ENCODE measurements at places on chromosomes 12 and 14.

- no peak for DNase-seq
Observed at GRCh38 chr12:50242751-50243191, 40.5 kb downstream of the LIMA1 start.

GRCh38 chr12:86521870-86522269, 265.7 kb upstream of the MGAT4C start:
- DNase-seq, result no peak

GRCh38 chr12:112017041-112017440, 3.8 kb downstream of the ERP29 start:
- DNase-seq, result no peak

- no peak for DNase-seq
Observed at GRCh38 chr14:34649344-34649743, 19.4 kb upstream of the SNX6 start.

- DNase-seq, result no peak
Observed at GRCh38 chr14:103122947-103123633, at the start of gene TNFAIP2. Gene TNFAIP2 (plus strand): TSS chr14:103123461. CDS start chr14:103126458, 2,997 bp downstream.

GRCh38 chr14:24084440-24084839, 9.7 kb upstream of the PCK2 start:
- no peak for DNase-seq

- no peak for DNase-seq
Observed at GRCh38 chr14:76597387-76597786, 163.9 kb upstream of the VASH1 start.

GRCh38 chr12:3897371-3897971, 24.3 kb upstream of the PARP11 start:
- no peak for DNase-seq

GRCh38 chr12:122139266-122139665, 34.8 kb downstream of the IL31 start:
- DNase-seq, result no peak

- no peak for DNase-seq
Observed at GRCh38 chr14:42307239-42307825, 700.7 kb downstream of the LRFN5 start.

- no peak for DNase-seq
Observed at GRCh38 chr12:22284871-22285270, 49.6 kb downstream of the ST8SIA1 start.

- no peak for DNase-seq
Observed at GRCh38 chr14:90405101-90405500, 8.3 kb downstream of the CALM1 start.

- no peak for DNase-seq
Observed at GRCh38 chr12:43338848-43339526, 213.0 kb downstream of the ADAMTS20 start.

- no peak for DNase-seq
Observed at GRCh38 chr12:26825459-26826016, 7.5 kb downstream of the ITPR2 start.

DNA sequence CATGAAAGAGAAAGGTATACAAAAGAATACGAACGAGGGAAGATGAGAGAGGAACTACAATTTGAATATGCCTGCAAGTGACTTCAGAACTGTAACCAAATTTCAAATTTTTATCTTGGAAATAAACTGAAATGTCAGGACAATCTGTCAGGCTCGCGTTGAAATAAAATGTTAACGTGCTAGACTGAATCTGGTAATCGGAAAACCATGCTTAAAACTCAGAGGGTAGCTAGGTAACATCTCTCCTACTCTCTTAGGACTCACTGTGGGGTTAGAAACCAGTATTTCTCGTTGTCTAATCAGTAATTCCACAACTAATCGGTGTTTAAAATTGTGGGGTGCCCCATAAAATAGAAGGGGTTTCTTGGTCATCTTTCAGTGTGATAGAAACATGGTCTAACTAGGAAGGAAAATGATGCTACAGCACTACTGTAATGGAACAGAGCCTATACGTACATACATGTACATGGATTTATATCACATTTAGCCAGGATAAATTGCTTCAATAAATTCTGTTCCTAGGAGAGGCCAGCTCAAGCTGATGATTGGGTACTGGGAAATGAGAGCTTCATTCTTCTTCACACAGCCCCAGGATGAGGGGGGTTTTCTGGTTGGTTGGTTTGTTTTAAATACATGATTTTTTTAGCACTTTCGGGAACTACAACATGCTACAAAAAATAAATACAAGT, 23.9 kb downstream of the ATF7 start:
- DNase-seq, result no peak

DNA sequence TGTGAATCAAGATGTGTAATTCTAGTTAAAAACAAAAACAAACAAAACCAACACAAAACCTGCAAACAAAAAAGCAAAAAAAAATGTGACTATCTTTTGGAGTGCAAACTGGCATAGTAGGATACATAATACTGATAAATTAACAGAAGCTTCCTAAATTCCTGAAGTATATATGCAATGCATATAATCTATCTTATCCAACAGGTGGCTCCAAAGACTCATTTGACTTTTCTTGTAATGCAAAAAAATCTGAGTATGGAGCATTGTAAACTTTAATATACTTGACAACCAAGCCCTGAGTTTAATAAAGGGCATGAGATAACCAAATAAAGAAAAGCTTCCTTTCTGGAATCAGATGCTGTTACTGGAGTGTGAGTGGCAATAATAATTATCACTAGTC, 1003.6 kb downstream of the FSCB start:
- no peak for DNase-seq

DNA sequence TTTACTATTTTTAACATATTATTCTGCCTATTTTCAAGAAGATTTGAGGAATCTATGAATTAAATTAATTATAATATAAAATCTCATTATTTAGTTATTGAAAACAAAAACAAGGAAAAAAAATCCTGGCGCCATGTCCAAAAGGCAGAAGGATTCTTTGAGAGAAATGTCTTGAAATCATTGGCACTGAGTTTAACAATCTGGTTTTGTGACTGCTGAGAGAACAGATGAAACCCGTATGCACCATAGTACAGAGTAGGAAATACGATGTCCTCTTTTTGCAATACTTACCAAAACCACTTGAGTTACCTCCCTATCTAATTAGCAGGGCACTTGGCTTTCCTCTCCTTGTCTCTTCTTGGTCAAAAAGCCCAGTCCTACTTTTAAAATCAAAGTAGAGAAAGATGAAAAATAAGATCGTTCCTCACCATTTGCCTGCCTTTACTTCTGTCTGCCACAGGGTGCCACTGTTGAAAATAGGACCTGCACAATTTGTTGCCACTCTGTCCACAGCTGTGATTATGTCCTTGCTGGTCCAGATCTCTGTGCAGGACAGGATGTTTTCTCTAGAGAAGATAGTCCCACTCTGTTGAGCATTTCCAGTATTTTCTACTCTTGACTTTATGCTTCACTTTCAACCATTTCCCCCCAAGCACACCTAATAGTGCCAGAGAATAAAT, 179.7 kb downstream of the PDZRN4 start:
- DNase-seq, result no peak

DNA sequence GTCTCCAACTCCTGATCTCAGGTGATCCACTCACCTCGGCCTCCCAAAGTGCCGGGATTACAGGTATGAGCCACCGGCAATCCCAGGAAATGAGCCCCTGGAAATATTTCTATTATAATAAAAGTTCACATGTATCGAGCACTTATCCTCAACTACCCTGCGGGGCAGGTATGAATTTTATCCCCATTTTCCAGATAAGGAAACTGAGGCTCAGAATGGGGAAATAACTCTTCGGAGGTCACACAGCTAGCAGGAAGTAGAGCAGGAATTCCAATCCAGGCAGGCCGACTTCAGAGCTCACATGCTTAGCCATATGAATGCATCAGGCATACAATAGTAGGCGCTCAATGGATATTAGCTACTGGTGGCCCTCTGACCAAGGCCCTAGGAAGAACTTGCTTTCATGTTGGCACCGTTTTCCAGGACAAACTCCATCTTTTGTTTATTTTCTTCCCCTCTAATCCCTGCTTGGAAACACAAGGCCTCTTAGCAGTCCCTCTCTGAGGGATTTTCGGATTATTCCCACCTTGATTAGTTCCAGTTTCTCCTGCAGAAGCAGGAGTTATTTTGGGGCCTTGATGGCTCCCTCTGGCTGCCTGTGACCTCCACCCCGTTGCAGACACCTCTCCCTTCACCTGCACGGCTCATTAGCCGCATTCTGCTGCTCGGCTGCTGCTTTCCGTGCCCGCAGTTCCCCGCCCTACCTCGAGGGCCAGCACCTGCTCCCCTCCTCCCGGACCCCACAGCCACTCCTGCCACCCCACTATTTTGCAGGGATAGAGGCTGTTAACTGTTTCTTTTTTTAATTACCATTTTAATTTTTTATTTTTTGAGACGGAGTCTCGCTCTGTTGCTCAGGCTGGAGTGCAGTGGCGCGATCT, 18.7 kb upstream of the POP5 start:
- DNase-seq, result no peak

DNA sequence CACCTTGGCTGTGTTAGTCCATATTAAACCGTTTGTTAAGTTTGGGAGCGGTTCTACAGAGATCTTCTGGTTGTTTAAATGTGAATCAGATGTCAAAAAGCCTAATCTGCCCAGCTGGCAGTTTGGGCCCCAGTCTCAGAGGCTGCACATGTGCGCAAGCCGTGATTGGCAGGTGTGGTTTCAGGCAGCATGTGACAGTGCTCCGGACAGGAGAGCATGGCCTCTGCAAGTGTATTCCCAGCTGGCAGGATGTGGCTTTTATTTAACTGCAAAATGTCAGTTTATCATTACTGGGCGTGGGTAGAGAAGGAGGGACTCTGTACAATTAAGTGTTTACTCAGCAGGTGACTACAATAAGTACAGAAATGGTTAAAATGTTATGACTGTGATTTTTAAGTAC, 77.5 kb downstream of the PELI2 start:
- DNase-seq, result peak; percentile 66

DNA sequence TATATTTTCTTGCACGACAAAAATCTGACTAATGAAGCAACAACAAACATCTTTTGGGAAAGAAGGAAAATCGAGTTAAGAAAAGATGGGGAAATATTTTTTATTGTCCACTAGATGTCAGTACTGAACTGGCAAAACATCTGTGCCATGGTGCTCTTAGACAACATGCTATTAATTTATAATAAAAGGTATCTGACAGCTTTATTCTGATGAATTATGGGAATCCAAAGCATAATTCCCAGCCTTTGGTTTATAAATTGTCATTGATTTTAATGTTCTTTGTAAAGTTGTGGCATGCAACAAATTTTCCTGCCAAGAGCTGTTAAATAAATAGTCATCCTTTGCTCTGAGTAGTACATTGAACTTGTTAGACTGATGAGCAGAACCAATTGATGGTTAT, 231.2 kb downstream of the ETNK1 start:
- no peak for DNase-seq

- DNase-seq, result no peak
Observed at GRCh38 chr12:84756961-84757360, 155.6 kb downstream of the SLC6A15 start.

DNA sequence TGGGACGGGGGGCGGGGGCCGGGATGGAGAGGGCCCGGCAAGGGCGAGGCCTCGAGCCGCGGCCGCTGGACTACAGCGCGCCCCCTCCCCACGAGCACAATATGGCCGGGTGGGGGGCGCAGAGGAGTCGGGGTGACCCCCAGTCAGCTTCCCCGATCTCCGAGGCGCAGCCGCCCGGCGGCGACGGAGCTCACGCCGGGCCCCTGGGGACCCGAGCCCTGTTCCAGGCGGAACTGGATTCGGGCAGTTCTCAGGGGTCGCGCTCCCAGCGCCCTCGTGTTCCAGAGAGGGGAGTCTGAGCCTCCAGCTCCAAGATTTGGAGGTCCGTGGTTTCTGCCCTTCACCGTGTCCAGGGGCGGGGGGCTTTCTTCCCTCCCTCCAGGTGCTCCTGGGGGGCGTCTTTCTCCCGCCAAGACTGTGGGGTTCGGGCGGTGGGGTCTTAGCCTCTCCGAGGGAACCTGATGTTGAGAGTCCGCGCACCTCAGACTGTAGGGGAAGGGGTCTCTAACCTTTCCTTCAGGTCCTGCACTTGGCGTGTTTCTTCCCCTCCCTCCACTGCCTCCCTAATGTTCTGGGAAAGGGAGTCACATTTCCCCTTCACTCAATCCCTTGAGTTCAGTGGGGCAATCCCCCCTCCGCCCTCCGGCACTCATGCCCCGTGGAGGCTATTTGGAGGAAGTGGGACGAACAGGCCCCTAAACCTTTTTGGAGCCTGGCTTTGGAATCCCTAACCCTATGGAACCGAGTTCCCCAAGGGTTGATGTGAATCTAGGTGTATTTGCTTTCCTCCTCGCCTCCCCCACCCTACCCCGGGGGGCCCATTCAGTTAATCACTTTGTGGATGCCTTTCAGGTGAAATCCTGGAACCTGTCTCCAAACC, 584 bp downstream of the ACVR1B start:
- peak; percentile 77 for DNase-seq

DNA sequence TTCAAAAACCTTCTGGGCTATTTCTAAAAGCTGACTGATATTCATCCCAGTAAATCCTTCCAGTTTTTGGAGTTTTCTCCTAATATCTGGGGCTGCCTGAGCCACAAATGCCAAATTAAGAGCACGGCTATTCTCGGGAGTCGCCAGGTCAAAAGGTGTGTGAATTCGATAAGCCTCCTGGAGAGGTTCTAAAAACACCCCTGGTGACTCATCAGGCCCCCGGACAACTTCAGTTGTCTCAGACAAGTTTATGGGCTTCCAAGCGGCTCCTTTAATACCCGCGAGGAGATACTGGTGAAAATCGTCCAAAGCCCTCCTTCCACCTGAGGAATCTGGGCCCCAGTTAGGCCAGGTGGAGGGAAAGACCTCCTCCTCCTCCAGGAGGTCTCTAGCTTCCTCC, 677.1 kb downstream of the TMEM121 start:
- DNase-seq, result no peak

DNA sequence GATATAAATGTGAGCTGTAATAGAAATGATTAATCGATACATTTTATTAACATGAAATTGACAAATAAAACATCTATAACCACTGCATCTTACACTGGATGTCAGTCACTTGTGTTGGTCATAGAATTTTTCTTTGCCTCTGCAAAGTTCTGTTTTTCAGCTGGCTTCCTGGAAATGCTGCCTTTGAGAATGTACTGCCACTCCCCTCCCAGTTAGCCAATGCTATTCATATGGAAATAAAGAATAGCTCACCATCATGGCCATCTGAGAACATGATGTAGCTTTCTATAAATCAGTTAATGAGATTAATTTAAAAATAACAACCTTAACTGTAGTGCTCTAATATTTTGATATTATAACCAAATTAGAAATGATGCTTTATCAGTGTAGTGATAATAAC, 41.1 kb downstream of the SLCO1B1 start:
- DNase-seq, result no peak

GRCh38 chr12:32828552-32828951, 68.0 kb downstream of the PKP2 start:
- no peak for DNase-seq

DNA sequence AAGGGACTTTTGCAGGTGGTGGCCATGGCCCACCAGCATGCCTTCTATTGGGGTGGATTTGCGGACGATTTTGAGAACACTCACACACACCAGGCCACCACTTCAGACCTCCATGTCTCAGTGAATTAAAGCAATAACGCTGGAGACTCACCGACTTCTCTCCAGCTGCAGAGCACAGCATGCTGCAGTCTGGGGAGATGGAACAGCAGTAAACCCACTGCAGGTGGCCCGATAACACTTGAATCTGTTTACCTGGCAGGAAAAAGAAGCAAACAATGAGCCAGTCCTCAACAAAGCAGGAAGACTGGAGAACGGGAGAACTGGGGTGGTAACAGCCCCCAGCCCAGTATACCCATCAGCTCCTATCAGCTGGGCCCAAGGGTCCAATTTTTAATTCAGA, 21.6 kb downstream of the RFC5 start:
- no peak for DNase-seq
